ENCODE measurements at places on chromosomes 2 and 18. TPM values are rescaled to one million over a fixed set of nuclear protein-coding genes. Genes with fewer than 3 reads are reported as not detected.

IL18R1 gene
- polyA plus RNA-seq, result 2.0 TPM

GRCh38 chr18:25042641-25043051 lies 309.3 kb downstream of the ZNF521 start:
- no peaks in the 10 kb centered on the region for H3K4me1 ChIP-seq
- H3K4me3 ChIP-seq, result no peak overlapping the region

GRCh38 chr18:62336618-62337017 lies 11.5 kb downstream of the TNFRSF11A start:
- no peaks in the 10 kb centered on the region for H3K36me3 ChIP-seq
- H3K4me3 ChIP-seq, result no peak overlapping the region
- no peak for DNase-seq
- no peaks in the 10 kb centered on the region for H3K4me1 ChIP-seq
- H3K27ac ChIP-seq, result no peak overlapping the region
- H3K27me3 ChIP-seq, result no peaks in the 10 kb centered on the region

DNA sequence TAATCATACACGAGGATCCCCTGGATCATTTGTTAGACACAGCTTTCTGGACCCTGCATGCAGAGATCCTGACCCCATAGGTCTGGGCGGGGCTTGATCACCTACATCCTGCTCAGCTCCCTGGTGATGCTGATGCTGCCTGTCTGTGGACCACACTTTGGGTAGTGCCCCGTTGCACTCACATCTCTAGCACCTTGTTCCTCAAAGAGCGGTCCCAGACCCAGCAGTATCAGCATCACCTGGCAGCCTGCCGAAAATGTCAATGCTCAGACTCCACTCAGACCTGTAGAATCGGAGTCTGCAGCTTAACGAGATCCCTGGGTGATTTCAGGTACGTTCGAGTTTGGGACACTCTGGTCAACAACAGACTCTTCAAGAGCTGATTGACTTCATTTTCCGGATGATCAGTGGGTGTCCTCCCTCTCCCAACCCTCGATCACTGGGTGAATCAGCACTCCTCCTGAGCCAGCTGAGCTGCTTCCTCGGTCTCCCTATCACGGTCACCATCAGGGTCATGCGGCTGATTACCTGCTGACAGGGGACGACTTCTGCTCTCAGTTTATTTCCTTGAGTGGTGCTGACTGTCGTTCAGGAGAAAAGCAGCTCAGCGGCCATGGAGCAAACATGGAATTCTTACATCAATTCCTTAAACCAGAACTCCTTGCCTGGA lies 150.6 kb upstream of the RAB12 start:
- H3K4me3 ChIP-seq, result no peak overlapping the region
- no peaks in the 10 kb centered on the region for H3K4me1 ChIP-seq
- no peaks in the 10 kb centered on the region for H3K36me3 ChIP-seq
- DNase-seq, result no peak
- no peaks in the 10 kb centered on the region for H3K27me3 ChIP-seq

- H3K4me1 ChIP-seq, result peaks cover 8% of the 10 kb centered on the region
- no peaks in the 10 kb centered on the region for H3K27me3 ChIP-seq
- H3K4me3 ChIP-seq, result no peak overlapping the region
- no peak overlapping the region for H3K27ac ChIP-seq
- no peaks in the 10 kb centered on the region for H3K36me3 ChIP-seq
These were observed 242.9 kb upstream of the GYPC start for GRCh38 chr2:126413079-126413478.

- no peak overlapping the region for H3K4me3 ChIP-seq
- H3K4me1 ChIP-seq, result no peaks in the 10 kb centered on the region
- no peak overlapping the region for H3K27ac ChIP-seq
- DNase-seq, result no peak
- no peaks in the 10 kb centered on the region for H3K27me3 ChIP-seq
- H3K36me3 ChIP-seq, result no peaks in the 10 kb centered on the region
These were observed 238.6 kb downstream of the SEPTIN10 start for GRCh38 chr2:109375131-109375561.

GRCh38 chr2:239263231-239263630 lies 137.6 kb downstream of the HDAC4 start:
- H3K27ac ChIP-seq, result no peak overlapping the region
- no peak for DNase-seq
- no peaks in the 10 kb centered on the region for H3K27me3 ChIP-seq
- H3K36me3 ChIP-seq, result no peaks in the 10 kb centered on the region

DNA sequence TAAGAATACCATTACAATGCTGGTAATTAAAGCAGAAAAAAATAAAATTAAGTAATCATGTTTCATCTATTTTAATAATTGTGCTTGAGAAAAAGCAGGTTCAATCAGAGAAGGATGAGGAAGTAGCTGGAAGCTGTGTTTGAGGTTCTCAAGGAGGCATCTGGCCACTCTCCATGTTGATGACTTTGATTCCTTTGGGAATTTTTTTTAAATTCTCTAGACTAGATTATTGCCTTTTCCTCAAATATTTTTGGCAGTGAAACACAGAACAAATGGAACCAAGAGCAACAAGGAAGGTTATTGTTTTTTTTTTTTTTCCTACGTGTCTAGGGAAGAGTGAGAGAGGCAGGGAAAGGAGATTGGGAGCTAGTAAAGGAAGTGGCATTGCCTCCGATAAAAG lies 99.9 kb upstream of the NRP2 start:
- H3K4me1 ChIP-seq, result no peaks in the 10 kb centered on the region
- H3K4me3 ChIP-seq, result no peak overlapping the region
- DNase-seq, result no peak
- H3K27ac ChIP-seq, result no peak overlapping the region
- H3K36me3 ChIP-seq, result no peaks in the 10 kb centered on the region

DNA sequence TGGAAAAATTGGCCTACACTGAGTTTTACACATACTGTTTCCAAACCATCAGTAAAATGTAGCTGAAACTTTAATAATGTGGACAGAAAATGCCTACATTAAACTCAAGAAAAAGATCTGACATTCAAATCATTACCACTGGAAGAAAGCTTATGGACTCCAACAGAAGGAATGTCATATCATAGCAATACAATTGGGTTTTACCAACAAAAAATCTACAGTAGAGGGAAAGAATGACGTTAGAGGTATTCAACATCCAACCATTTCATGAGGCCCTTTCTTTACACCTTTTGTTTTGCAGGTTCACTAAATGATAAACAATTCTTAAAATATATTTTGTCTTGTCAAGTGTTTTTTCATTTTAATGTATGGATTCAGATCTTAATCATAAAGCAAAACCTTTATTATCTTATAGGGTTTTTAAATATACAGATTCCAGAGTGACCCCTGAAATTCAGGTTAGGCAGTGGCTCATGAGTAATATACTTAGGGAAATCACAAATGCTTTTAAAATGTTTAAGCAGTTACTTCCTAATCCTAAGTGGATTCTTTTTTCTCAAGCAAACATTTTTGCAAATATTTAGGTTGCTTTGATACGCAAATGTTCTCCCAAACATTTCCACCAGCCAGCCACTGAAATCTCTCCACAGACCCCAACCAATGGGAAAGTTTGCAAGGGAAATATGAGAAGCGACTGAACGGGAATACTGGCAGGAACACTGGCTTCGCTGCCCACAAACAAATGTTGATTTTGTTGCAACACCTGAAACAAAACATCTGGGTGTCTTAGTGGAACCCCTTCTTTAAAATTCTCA lies 168.7 kb downstream of the TCF4 start:
- no peaks in the 10 kb centered on the region for H3K27me3 ChIP-seq
- H3K4me1 ChIP-seq, result no peaks in the 10 kb centered on the region
- H3K36me3 ChIP-seq, result no peaks in the 10 kb centered on the region
- no peak overlapping the region for H3K27ac ChIP-seq
- H3K4me3 ChIP-seq, result no peak overlapping the region
- no peak for DNase-seq

- no peaks in the 10 kb centered on the region for H3K27me3 ChIP-seq
- DNase-seq, result no peak
- H3K27ac ChIP-seq, result no peak overlapping the region
- no peaks in the 10 kb centered on the region for H3K4me1 ChIP-seq
- no peaks in the 10 kb centered on the region for H3K36me3 ChIP-seq
These were observed 21.0 kb upstream of the EDAR start for GRCh38 chr2:109009920-109010610.
